ENCODE measurements at places on chromosomes 1 and 21.

DNA sequence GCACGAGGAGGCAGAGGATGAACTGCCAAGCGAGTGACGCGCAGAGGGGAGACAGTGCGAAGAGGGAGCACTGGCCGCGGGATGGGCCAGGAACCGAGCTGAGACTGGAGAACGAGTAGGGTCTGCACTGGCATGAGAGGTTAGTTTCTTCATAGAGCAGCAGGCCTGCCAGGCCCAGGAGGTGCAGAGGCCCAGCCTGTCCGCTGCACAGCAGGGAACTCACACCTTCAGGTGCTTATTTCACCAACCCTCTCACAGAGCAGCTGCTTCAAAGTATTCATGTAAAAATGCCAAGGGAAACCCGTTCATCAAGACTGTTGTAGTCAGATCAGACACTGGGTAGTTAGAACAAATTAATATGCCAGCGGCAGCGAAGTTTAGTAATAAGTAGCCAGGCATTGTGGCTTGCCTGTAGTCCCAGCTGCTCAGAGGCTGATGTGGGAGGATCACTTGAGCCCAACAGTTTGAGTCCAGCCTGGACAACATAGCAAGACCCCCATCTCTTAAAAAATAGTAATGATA, 144.5 kb downstream of the SLC45A1 start:
- peak overlapping the region; percentile 95 for H3K27ac ChIP-seq
- H3K4me3 ChIP-seq = no peak overlapping the region
- H3K4me1 ChIP-seq = peaks cover 36% of the 10 kb centered on the region
- peaks cover 15% of the 10 kb centered on the region for H3K36me3 ChIP-seq
- no peaks in the 10 kb centered on the region for H3K27me3 ChIP-seq

DNA sequence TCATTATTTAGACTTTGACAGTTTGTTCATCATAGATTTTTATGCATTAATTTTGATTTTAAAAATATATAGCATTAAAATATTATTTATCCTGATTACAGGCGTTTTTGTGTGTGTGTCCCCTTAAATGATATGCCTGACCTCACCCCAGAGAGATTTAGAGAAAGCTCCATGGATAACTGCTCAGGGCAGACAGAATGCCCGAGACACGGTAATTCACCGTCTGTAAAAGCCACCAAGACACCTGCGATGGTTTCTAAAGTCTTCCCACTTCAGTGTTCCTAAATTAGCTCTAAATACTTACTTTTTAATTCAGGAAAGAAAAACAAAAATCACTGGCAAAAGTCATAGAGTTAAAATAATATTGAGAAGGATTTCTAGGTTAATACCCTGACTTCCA, 350.6 kb upstream of the RUNX1 start:
- no peak for DNase-seq
- H3K27me3 ChIP-seq = no peaks in the 10 kb centered on the region
- H3K36me3 ChIP-seq = no peaks in the 10 kb centered on the region
- H3K4me1 ChIP-seq = peaks cover 2% of the 10 kb centered on the region
- H3K4me3 ChIP-seq = no peak overlapping the region
- no peak overlapping the region for H3K27ac ChIP-seq

DNA sequence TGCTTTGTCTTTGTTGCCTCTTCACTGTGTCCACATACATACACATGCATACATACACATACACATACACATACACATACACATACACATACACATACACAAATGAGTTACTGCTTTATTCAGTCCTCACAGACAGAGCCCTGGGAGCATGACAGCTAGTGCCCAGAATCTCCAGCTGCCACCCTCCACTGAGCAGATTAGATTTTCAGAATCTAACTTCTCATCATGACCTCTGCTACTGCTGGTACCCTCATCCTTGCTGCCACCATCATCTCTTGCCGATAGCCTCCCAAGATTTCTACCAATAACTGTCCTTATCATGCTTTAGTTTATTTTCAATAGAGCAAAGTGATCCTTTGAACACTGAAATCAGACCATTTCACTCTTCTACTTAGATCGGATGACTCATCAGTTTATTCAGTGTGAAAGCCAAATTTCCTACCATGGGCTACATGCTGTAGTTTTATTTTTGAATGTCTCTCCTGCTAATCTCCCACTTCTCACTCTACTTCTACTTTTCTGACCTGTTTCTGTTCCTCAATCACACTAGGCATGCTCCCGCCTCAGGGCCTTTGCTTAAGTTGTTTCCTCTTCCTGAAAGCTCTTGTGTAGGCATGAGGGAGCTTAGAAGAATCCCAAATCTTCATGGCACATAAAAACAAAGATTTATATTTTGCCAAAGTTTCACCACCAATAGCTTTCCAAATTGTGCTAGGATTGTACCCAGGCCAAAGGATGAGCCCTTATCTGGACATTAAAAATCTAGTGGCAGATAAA, 43.0 kb downstream of the ATP6V1G3 start:
- H3K4me3 ChIP-seq = no peak overlapping the region
- H3K36me3 ChIP-seq = no peaks in the 10 kb centered on the region
- no peaks in the 10 kb centered on the region for H3K4me1 ChIP-seq
- H3K27me3 ChIP-seq = no peaks in the 10 kb centered on the region
- no peak overlapping the region for H3K27ac ChIP-seq

DNA sequence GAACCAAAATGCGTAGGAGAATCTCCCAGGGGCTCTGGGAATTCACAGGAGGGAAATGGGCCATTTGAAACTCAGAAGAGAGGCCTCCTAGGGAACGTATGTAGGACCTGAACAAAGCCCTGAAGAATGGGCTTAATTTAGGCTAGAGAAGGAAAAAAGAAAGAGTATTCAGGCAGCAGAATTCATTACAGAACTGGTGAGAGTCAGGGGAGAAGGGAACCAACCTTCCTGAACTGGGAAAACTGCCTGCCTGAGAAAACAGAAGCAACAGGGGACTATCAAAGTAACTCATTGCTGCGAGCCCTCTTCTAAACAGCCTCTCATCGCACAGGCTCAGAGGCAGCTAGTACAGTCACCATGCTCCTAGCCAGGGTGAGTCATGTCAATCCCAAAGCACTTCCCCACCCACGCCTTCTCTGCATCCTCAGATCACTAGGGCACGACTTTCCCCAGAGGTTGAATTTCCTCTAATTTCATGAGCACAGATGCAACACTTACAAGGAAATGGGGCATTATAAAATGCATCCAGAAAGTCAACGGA, 98.1 kb downstream of the ADSS2 start:
- no peak overlapping the region for H3K27ac ChIP-seq
- peak; percentile 32 for DNase-seq
- no peaks in the 10 kb centered on the region for H3K36me3 ChIP-seq

DNA sequence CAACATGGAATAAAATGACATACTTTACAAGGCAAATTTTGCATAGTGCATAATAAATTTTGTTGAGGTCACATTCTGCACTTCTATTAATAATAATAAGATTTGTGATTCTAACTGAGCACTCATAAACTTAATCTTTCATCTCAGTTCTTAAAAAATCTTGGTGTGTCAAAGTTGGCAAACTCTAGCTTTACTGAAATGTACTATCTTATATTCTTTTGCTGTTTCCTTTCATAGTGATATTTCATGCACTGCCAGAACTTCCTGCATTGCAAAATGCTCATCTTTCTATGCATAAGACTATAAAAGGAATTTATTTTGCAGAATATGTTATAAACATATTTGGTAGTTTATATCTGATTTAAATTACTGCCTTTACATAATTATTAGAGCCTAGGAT, 797.6 kb downstream of the ADGRL2 start:
- no peaks in the 10 kb centered on the region for H3K36me3 ChIP-seq
- no peak overlapping the region for H3K4me3 ChIP-seq
- no peak overlapping the region for H3K27ac ChIP-seq
- DNase-seq = peak; percentile 24

DNA sequence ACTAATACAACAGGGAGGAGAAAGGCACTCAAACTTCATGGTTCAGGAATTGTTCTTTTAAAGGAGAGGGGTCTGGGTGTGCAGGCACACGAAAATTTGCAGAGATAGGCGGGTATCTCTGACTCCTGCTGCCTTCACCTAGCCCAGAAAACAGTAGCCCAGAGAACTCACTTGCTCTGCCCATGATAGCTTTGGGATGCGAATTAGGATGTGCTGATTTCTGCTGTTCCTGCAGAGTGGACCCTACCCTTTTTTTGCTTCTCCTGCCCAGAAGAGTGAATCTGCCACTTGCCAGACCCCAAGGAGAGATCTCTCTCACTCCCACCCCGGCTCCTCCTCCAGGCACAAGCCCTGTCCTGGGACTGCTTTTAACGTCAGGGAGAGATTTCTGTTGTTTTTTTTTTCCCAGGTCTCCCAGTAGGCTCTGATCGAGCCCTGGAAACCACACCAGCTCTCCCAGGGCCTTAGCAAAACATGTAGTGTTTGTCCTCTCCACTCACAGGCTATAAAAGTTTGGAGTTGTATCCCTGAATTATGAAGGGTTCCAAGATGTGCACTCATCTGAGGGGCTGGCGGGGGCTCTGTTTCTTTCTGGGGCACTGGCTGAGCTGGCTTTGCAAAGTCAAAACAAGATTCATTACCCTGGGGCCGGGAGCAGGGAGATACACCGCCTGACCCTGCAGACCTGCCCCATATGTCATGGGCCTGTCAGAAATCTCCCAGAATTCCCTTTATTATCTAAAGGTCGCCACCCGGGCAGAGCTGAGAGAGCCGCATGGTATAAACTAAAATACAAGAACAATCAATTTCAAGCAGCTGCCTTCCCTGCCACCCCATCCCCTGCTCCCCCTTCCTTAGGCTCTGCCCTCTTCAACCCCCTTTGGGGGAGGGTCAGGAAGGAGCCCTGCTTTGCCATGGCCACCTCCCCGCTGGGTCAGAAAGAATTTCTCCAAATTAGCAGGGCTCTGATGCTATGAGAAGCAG, 17.9 kb downstream of the PLXNA2 start:
- peak overlapping the region; percentile 60 for H3K27ac ChIP-seq
- no peaks in the 10 kb centered on the region for H3K27me3 ChIP-seq
- H3K36me3 ChIP-seq = peaks cover 26% of the 10 kb centered on the region
- DNase-seq = no peak
- H3K4me1 ChIP-seq = peaks cover 77% of the 10 kb centered on the region
- H3K4me3 ChIP-seq = no peak overlapping the region

DNA sequence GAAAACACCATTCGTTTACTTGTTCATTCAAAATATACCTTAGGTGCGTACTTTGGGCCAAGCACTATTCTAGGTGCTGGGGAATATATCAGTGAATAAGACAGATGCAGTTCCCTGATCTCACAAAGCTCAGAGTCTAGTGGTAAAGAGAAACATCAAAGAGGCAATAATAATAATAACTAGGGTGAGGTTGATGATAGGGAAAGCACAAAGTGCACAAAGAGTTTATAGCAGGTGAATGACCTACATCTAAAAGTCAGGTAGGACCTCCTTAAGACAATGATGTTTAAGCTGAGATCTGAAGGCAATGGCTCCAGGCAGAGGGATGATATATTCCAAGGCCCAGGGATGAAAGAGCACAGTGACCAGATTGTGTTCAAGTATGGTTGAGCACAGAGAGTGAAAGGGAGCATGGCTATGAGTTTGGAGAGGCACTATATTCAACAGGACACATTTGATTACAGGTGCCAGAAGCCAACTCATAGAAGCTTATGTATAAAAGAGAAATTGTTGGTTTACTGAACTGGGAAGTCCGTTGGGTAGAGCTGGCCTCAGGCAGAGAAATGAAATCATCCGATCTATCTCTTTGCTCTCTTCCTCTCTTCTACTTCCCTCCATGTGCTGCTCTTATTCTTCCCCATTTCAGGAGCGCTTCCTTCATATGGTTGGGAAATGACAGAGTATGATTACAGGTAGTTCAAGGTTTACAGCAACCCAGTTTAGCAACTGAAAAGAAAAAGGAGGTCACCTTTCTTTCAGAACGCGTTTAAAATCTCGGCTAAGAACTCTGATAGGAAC, 23.0 kb upstream of the CCT8 start:
- no peak overlapping the region for H3K27ac ChIP-seq
- DNase-seq = no peak
- H3K36me3 ChIP-seq = no peaks in the 10 kb centered on the region
- H3K4me1 ChIP-seq = no peaks in the 10 kb centered on the region

DNA sequence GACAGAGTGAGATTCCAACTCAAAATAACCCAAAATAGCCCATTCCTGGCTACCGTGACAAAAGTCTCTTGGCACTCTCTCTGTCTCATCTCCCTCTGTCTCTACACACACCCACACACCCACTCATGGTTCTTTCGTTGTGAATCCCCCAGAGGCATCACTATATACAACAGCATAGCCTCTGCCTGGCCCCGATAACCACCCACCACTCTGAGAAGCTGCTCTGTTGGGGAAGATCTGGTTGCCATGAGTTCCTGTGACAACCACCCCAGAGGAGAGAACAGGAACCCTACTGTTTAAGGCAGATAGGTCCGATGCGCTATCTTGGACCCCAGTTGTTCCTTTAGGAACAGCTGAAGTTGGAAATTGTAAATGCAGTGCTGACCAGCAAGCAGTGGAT, 70.4 kb upstream of the LYST start:
- H3K4me1 ChIP-seq = peaks cover 6% of the 10 kb centered on the region
- no peak overlapping the region for H3K4me3 ChIP-seq
- DNase-seq = no peak
- no peak overlapping the region for H3K27ac ChIP-seq
